ENCODE measurements at places on chromosomes 7 and 10.

GRCh38 chr7:138125598-138126111, 49.4 kb downstream of the AKR1D1 start:
- DNase-seq = no peak

GRCh38 chr10:91616137-91616536, 16.7 kb downstream of the PPP1R3C start:
- DNase-seq = no peak

- no peak for DNase-seq
Observed at GRCh38 chr10:71083716-71083975, 128.7 kb upstream of the UNC5B start.

DNA sequence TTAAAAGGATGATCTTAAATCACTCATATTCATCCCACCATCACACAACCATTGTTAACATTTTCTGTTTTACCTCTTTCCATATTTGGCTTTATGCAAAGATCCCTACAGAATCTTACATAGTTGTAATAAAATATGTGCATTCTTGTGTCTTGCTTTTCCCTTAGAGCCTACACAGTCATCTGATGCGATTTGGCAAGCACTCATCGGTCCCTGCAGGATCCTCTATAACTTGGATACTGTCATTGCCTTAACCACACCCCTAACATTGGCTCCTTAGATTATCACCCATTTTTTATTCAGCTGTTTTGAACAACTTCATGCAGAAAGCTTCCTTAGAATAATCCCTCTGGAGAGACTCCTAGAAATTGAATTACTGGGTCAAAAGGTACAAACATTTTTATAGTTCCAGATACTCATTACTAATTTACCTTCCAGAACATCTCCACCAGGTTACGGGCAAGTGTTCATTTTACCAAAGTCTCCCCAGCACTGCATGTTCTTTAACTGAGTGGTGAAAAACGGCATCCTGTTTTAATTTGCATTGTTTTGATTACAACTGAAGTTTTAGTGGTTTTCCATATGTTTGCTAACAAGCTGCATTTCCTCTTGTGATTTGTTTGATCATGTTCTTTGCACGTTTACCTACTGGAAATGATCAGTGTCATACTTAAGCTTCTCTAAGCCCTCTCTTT, 268.3 kb downstream of the GRID1 start:
- DNase-seq = no peak
